ENCODE measurements at places on chromosomes 12 and 14. TPM values are rescaled to one million over a fixed set of nuclear protein-coding genes. Genes with fewer than 3 reads are reported as not detected.
A peak's percentile ranks its signal among the peaks of the same experiment; 100 is the strongest.

HOXC12 gene
- total RNA-seq, result not detected

DNA sequence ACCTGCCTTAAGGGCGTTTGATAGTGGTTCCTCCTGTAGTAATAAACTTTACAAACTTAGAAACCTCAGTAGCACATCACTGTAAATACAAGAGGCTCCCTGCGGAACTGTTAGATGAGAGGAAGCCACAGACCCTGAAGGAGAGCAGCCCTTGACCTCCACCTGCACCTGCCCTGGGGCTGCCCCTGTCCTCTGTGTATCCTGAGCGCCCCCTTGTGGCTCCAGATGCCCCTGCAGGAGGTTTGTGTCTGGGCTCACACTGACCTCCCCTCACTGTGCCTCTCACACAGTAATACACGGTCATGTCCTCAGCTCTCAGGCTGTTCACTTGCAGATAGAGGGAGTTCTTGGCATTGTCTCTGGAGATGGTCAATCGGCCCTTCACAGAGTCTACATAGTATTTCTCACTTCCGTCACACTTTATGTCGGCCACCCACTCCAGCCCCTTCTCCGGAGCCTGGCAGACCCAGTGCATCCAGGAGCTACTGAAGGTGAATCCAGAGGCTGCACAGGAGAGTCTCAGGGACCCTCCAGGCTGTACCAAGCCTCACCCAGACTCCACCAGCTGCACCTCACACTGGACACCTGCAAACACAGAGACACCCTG is 1059.8 kb downstream of the TMEM121 start:
- peak; percentile 60 for DNase-seq
- H3K27me3 ChIP-seq, result no peaks in the 10 kb centered on the region
- H3K27ac ChIP-seq, result no peak overlapping the region
- no peak overlapping the region for H3K4me3 ChIP-seq

DNA sequence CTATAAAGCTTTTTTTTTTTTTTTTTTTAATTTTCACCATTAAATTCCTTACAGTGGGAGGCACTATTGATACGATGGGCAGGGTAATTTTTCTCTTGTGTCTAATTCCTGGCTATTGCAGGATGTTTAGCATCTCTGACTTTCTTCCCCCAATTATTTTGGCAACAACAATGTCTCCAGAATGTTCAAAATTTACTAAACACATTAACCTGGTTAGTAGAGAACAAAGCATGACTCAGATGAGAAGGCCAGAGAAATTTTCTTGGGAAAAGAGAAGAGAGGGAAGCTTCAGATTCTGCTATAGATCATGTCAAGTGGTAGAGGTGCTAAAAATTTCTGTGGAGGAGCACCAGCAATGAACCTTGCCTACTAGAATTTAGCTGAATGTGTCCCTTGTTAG is 171.5 kb upstream of the PRICKLE1 start:
- no peak for DNase-seq
- no peak overlapping the region for H3K4me3 ChIP-seq
- no peaks in the 10 kb centered on the region for H3K27me3 ChIP-seq

- no peak overlapping the region for H3K4me3 ChIP-seq
- peaks cover 5% of the 10 kb centered on the region for H3K27me3 ChIP-seq
- no peak for DNase-seq
- H3K27ac ChIP-seq, result no peak overlapping the region
- H3K36me3 ChIP-seq, result no peaks in the 10 kb centered on the region
Measured at GRCh38 chr14:51616724-51617409, 34.8 kb upstream of the FRMD6 start.

GRCh38 chr14:104146651-104147345 is 8.4 kb downstream of the KIF26A start:
- no peaks in the 10 kb centered on the region for H3K4me1 ChIP-seq
- no peak overlapping the region for H3K4me3 ChIP-seq
- peaks cover 10% of the 10 kb centered on the region for H3K27me3 ChIP-seq
- H3K27ac ChIP-seq, result no peak overlapping the region

All from activated B cell treated with CpG ODN at 0.5 μM for 24 hours (primary cell).